ENCODE measurements at places on chromosomes 2 and 18. TPM values are rescaled to one million over a fixed set of nuclear protein-coding genes. Genes with fewer than 3 reads are reported as not detected.

- peaks cover 1% of the 10 kb centered on the region for H3K27me3 ChIP-seq
- no peak overlapping the region for H3K27ac ChIP-seq
- H3K4me1 ChIP-seq: no peaks in the 10 kb centered on the region
- no peaks in the 10 kb centered on the region for H3K36me3 ChIP-seq
- H3K4me3 ChIP-seq: no peak overlapping the region
Measured at GRCh38 chr2:214865400-214865799, 55.9 kb upstream of the BARD1 start.

DNA sequence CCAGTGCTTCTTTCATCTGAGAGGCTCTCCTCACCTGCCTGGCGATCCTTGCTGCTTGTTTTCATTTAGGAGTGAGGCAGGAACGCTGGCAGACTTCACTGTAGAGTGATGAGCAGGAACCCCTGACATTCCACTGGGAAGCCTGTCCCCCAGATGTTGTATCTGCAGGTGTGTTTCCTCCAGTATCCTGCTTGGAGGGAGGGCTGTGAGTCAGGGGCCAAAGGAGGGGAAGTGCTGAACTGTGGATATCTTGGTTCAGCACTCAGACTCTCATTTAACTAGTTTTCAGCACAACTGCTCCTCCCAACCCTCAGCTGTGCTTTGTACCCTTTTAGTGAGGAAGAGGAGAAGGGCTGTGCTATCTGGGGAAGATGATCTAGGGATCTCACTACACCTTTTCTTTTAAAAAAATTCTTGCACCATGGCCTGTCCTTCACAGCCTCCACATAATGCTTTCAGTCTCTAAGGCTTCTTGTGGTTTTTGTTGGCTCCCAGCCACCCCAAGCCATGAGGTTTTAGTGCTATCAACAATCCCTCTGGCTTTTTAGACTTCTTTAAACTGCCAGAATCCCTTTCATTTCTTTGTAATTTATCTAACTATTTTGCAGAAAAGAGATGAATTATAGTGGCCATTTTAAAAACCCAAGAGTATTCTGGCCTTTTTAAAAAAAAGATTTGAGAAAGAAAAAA, 11.2 kb downstream of the ANKAR start:
- DNase-seq: peak; percentile 47
- H3K4me3 ChIP-seq: no peak overlapping the region
- H3K4me1 ChIP-seq: peaks cover 33% of the 10 kb centered on the region
- no peak overlapping the region for H3K27ac ChIP-seq

GRCh38 chr2:101501443-101501842, 26.5 kb upstream of the RFX8 start:
- no peaks in the 10 kb centered on the region for H3K27me3 ChIP-seq
- no peaks in the 10 kb centered on the region for H3K36me3 ChIP-seq
- H3K4me3 ChIP-seq: no peak overlapping the region
- peaks cover 21% of the 10 kb centered on the region for H3K4me1 ChIP-seq

GRCh38 chr2:187167491-187167890, 280.6 kb downstream of the CALCRL start:
- no peak overlapping the region for H3K27ac ChIP-seq
- no peaks in the 10 kb centered on the region for H3K4me1 ChIP-seq

- H3K27ac ChIP-seq: no peak overlapping the region
- H3K4me3 ChIP-seq: no peak overlapping the region
- no peaks in the 10 kb centered on the region for H3K27me3 ChIP-seq
- peak; percentile 30 for DNase-seq
- peaks cover 2% of the 10 kb centered on the region for H3K4me1 ChIP-seq
- peaks cover 4% of the 10 kb centered on the region for H3K36me3 ChIP-seq
Measured at GRCh38 chr2:191421950-191422349, 176.7 kb downstream of the MYO1B start.

Gene MRPL30
- total RNA-seq: 34.2 TPM

GRCh38 chr2:105834931-105835330, 90.2 kb downstream of the NCK2 start:
- peaks cover 84% of the 10 kb centered on the region for H3K36me3 ChIP-seq
- no peak for DNase-seq
- no peak overlapping the region for H3K4me3 ChIP-seq
- peak overlapping the region; percentile 76 for H3K27ac ChIP-seq
- H3K27me3 ChIP-seq: no peaks in the 10 kb centered on the region

GRCh38 chr2:31420936-31421335, 6.4 kb upstream of the XDH start:
- no peak for DNase-seq
- no peak overlapping the region for H3K27ac ChIP-seq
- H3K4me1 ChIP-seq: peaks cover 5% of the 10 kb centered on the region
- no peak overlapping the region for H3K4me3 ChIP-seq
- H3K27me3 ChIP-seq: peaks cover 5% of the 10 kb centered on the region
- no peaks in the 10 kb centered on the region for H3K36me3 ChIP-seq

DNA sequence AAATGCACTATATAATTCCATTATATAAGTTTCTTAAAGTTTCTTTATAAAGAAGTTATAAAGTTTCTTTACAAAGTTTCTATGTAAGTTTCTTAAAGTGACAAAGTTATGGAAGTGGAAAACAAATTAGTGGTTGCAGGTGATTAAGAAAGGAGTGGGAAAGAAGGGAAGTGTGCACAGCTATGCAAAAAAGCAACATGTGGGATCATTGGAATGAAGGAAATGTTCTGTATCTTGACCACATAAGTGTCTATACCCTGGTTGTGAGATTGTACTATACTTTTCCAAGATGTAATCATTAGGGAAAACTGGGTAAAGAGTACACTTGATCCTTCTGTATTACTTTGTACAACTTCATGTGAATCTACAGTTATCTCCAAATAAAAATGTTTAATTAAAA, 1541.1 kb downstream of the LRP1B start:
- no peaks in the 10 kb centered on the region for H3K36me3 ChIP-seq
- no peaks in the 10 kb centered on the region for H3K27me3 ChIP-seq
- no peak overlapping the region for H3K27ac ChIP-seq
- H3K4me1 ChIP-seq: no peaks in the 10 kb centered on the region
- no peak overlapping the region for H3K4me3 ChIP-seq

GRCh38 chr2:137677466-137677865, 286.8 kb upstream of the HNMT start:
- H3K4me3 ChIP-seq: no peak overlapping the region
- no peaks in the 10 kb centered on the region for H3K27me3 ChIP-seq
- H3K4me1 ChIP-seq: no peaks in the 10 kb centered on the region
- no peak overlapping the region for H3K27ac ChIP-seq
- H3K36me3 ChIP-seq: no peaks in the 10 kb centered on the region

DNA sequence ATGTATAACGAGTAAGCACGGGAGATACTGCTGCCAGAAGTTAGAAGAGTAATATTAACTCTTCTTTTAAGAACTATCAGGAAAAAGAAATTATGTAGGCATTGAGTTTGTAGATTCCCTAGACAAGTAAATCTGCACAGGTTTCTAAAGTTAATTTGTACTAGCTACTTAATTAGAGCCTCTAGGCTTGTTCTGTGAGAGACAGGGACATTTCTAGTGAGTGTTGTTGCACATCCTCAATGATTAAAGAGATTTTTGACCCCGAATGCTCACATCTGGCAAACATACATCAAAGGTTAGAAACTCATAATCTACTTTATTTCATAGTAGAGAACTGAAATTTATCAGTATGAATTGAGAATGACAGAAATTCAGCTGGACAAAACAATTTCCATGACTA, 669.0 kb upstream of the CDH7 start:
- H3K27ac ChIP-seq: no peak overlapping the region
- no peak overlapping the region for H3K4me3 ChIP-seq
- DNase-seq: no peak
- H3K4me1 ChIP-seq: no peaks in the 10 kb centered on the region
- H3K36me3 ChIP-seq: no peaks in the 10 kb centered on the region
- no peaks in the 10 kb centered on the region for H3K27me3 ChIP-seq

DNA sequence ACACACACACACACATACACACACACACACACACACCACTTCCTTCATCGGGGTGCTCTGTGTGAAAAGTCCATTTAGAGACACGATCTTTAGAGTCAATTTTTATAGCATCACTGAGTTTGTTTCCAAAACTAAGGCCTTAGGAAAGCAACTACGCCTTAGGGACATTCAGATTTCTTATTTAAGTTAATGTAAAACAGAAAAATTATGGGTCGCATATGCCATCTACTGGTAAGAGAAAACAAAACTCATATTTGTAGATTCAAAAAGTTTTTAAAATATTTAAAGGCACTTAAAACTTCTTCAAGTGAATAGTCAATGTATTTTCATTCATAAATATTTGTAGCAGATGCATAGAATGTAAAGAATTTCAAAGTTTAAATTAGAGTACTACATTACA, 166.2 kb downstream of the ATAD2B start:
- no peak overlapping the region for H3K4me3 ChIP-seq
- H3K4me1 ChIP-seq: peaks cover 4% of the 10 kb centered on the region
- peaks cover 20% of the 10 kb centered on the region for H3K36me3 ChIP-seq
- DNase-seq: no peak
- H3K27me3 ChIP-seq: no peaks in the 10 kb centered on the region

GRCh38 chr18:58373481-58373880, 255.4 kb downstream of the ALPK2 start:
- H3K4me1 ChIP-seq: no peaks in the 10 kb centered on the region
- peaks cover 2% of the 10 kb centered on the region for H3K36me3 ChIP-seq
- H3K4me3 ChIP-seq: no peak overlapping the region
- no peak for DNase-seq
- no peaks in the 10 kb centered on the region for H3K27me3 ChIP-seq
- no peak overlapping the region for H3K27ac ChIP-seq

DNA sequence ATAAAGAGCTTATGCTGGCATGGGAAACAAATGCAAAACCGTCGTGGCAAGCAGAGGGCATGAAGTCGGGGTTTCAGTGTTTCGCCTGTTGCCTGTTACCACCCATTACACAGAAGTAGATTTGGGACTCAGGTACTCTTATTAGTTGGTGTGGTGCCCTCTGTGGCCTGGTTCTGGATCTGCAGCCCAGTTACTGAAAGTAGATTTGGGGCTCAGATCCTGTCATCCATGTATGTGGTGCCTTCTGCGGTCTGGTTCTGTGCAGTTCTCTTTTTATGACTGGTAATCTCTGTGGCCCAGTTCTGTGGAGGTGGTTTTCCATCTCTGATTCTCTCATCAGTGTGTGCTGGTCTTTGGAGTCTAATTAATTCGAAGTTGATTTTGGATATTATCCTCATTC, 45.2 kb downstream of the ADNP2 start:
- H3K27me3 ChIP-seq: peaks cover 7% of the 10 kb centered on the region
- peaks cover 4% of the 10 kb centered on the region for H3K4me1 ChIP-seq
- no peak overlapping the region for H3K27ac ChIP-seq
- peak; percentile 77 for DNase-seq
- peaks cover under 1% of the 10 kb centered on the region for H3K36me3 ChIP-seq

Gene MPP4
- total RNA-seq: not detected

Gene DSG4
- total RNA-seq: not detected

DNA sequence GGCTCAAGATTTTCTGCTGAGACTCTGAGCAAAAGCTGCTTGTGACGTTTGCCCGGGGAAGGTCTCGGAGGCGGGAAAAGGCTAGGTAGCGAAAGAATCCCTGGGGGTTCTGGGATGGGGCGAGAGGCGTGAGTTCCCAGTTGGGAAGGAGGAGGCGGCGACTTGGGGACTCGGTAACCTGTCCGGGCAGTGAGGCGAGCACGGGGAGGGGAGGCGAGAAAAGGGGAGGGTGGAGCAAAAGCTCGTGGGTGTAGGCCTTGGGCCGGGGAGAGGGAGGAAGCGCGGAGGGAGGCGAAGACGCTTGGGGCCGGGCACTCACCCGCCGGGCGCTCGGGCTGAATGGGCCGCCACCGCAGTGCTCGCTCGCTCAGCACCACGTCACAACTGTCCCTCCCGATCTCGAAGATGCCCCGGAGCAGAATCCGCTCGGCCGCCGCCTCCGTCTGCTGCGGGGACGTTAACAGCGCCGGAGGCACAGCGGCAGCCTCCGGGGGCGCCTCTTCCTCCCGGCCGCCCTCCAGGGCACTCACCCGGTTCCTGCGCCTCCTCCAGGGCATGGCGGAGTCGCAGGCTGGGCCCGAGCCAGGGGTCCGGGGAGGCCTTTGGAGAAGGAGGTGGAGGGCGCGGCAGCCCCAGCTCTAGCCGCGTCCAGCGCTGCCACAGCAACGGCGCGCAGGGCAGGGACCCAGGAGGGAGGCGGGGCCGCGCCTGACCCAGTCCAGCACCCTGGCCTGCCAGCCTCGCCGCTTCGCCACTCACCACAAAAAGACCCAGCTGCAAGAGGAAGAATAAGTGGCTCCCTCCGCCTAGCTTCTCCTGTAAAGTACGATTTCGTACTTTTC, at the start of gene CERKL:
Gene CERKL, minus strand, starts transcription at position 656 of the 842 bp plus-strand sequence. Its CDS starts 99 bp downstream, at position 557.
- no peaks in the 10 kb centered on the region for H3K36me3 ChIP-seq
- H3K4me1 ChIP-seq: peaks cover 8% of the 10 kb centered on the region
- H3K27ac ChIP-seq: no peak within 1 kb of the TSS

DNA sequence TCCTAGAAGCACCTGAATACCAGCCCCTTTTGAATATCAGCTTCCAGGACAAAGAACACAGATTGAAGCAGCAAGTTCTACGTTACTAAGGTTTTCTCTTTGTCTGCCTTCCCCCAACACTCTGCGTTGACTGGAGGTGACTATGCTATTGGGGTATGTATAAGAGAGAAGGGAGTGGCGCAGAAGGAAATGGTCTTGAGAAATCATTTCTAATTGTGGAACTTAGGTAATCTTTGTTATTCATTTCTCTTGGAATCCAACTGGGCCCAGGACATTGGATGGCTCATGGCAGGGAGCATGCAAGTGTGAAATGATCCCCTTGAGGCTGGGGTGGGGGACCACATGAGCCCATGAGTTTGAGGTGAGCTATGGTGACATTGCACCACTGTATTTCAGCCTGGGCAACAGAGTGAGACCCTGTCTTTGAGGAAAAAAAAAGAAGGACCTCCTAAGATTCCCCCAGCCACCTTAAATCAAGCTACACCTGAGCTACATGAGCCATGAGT, 29.7 kb downstream of the XDH start:
- no peak overlapping the region for H3K27ac ChIP-seq
- H3K36me3 ChIP-seq: no peaks in the 10 kb centered on the region
- no peaks in the 10 kb centered on the region for H3K27me3 ChIP-seq
- H3K4me1 ChIP-seq: peaks cover 6% of the 10 kb centered on the region
- no peak overlapping the region for H3K4me3 ChIP-seq
- DNase-seq: no peak

DNA sequence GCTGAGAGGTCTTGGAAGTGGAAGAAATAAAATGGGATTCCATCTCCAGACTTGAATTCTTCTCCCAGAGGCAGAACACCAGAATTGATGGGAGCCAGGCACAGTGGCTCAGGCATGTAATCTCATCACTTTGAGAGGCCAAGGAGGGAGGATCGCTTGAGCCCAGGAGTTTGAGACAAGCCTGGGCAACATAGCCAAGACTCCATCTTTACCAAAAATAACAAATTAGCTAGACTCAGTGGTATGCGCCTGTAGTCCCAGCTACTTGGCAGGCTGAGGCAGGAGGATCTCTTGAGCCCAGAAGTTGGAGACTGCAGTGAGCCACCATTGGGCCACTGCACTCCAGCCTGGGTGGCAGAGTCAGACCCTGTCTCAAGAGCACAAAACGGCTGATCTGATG, 144.3 kb downstream of the C1D start:
- no peaks in the 10 kb centered on the region for H3K36me3 ChIP-seq
- no peaks in the 10 kb centered on the region for H3K4me1 ChIP-seq
- H3K27ac ChIP-seq: no peak overlapping the region
- no peak for DNase-seq

GRCh38 chr18:34772887-34773286, 62.8 kb downstream of the DTNA start:
- no peak overlapping the region for H3K27ac ChIP-seq
- no peaks in the 10 kb centered on the region for H3K4me1 ChIP-seq
- no peaks in the 10 kb centered on the region for H3K36me3 ChIP-seq
- H3K27me3 ChIP-seq: peaks cover 11% of the 10 kb centered on the region
- no peak overlapping the region for H3K4me3 ChIP-seq

GRCh38 chr2:37350034-37350433, 5.6 kb downstream of the QPCT start:
- no peak overlapping the region for H3K4me3 ChIP-seq
- peaks cover 42% of the 10 kb centered on the region for H3K27me3 ChIP-seq
- no peak overlapping the region for H3K27ac ChIP-seq
- DNase-seq: no peak
- H3K4me1 ChIP-seq: no peaks in the 10 kb centered on the region

Gene CD8B2
- total RNA-seq: 3.9 TPM

Gene RGPD3
- total RNA-seq: 0.34 TPM

Measured in activated CD8-positive, alpha-beta T cell treated with anti-CD3 and anti-CD28 coated beads for 36 hours (primary cell).